ENCODE measurements at places on chromosomes 2 and 18. TPM values are rescaled to one million over a fixed set of nuclear protein-coding genes. Genes with fewer than 3 reads are reported as not detected.

The EGR4 gene
- 0.09 TPM for total RNA-seq

The APLF gene
- 3.9 TPM for total RNA-seq

DNA sequence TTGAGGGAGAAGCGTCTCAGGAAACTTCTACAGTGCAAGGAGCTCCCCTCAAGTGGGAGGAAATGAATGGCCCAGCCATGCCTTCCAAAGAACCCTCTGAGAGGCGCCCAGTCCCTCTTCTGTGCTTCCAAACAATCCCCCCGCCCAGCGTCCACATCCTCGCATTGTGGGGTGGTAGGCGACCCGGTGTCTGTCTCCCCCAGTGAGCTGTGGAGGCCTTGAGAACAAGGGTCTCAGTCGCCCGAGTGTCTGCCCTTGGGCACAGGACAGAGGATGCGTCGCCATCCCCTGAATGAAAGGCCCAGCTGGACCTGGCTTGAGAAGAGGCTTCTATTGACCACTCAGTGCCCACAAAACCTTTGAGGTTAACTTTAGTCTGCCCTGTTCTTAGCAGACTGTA, 29.7 kb downstream of the INPP5D start:
- H3K27me3 ChIP-seq, result no peaks in the 10 kb centered on the region
- H3K36me3 ChIP-seq, result no peaks in the 10 kb centered on the region
- H3K27ac ChIP-seq, result no peak overlapping the region
- H3K4me3 ChIP-seq, result no peak overlapping the region
- DNase-seq, result no peak

DNA sequence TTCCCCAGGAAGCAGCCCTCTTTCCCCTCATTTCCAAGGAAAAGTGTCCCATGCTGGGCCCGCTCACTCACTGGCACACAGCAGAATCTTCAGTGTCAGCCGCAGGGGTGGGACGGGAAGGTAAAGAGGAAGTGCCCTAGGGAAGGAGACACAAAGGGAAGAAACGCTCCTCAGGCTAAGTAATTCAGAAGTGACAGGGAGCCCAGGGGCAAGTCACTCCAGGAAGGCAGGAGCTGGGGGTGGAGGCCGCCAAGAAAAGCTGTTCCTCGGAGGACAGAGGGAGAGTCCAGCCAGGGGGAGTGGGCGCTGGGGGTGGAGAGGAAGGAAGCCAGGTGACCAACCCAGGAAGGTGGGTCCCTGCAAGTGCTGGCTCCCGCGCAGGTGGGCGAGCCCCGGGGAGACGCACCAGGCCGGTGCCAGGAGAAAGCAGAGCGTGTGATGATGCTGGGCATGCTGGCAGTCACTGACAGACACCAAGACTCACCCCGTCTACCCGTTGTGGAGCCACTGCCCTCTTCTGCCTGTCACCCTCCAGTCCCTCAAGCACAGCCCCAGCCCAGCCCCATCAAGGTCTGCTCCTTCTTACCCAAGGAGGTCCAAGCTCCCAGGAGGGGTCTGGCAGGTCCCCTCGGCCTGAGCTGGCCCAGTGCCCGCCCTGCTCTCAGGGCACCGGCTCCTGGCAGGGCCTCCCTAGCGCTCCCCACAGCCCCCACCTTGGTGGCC, 21.7 kb downstream of the HDAC4 start:
- DNase-seq, result no peak
- peaks cover 45% of the 10 kb centered on the region for H3K4me1 ChIP-seq
- peak overlapping the region; percentile 57 for H3K27ac ChIP-seq
- no peak overlapping the region for H3K4me3 ChIP-seq

GRCh38 chr18:68648191-68648590, 66.7 kb downstream of the TMX3 start:
- no peak overlapping the region for H3K27ac ChIP-seq
- no peak for DNase-seq
- H3K4me1 ChIP-seq, result peaks cover 8% of the 10 kb centered on the region
- no peak overlapping the region for H3K4me3 ChIP-seq

GRCh38 chr18:8177330-8178016, 431.8 kb upstream of the RAB12 start:
- H3K4me1 ChIP-seq, result peaks cover 22% of the 10 kb centered on the region
- no peak overlapping the region for H3K27ac ChIP-seq
- no peaks in the 10 kb centered on the region for H3K27me3 ChIP-seq
- DNase-seq, result no peak
- peaks cover 26% of the 10 kb centered on the region for H3K36me3 ChIP-seq
- no peak overlapping the region for H3K4me3 ChIP-seq

- 0 out of 2 replicates have a peak overlapping the region, but pooled peaks have one; percentile 1 for H3K27ac ChIP-seq
- H3K36me3 ChIP-seq, result no peaks in the 10 kb centered on the region
- DNase-seq, result no peak
- H3K4me3 ChIP-seq, result no peak overlapping the region
- H3K4me1 ChIP-seq, result peaks cover 4% of the 10 kb centered on the region
- no peaks in the 10 kb centered on the region for H3K27me3 ChIP-seq
Observed at GRCh38 chr2:39154944-39155343, 34.1 kb upstream of the SOS1 start.

GRCh38 chr2:13466076-13466475, 749.3 kb downstream of the TRIB2 start:
- H3K4me3 ChIP-seq, result no peak overlapping the region
- H3K27me3 ChIP-seq, result no peaks in the 10 kb centered on the region
- H3K36me3 ChIP-seq, result no peaks in the 10 kb centered on the region

GRCh38 chr2:34098256-34098655, 499.2 kb upstream of the FAM98A start:
- no peak overlapping the region for H3K4me3 ChIP-seq
- no peak overlapping the region for H3K27ac ChIP-seq
- no peak for DNase-seq
- H3K4me1 ChIP-seq, result peaks cover 8% of the 10 kb centered on the region
- H3K36me3 ChIP-seq, result no peaks in the 10 kb centered on the region

GRCh38 chr18:26976206-26976605, 110.7 kb upstream of the AQP4 start:
- no peak overlapping the region for H3K4me3 ChIP-seq
- no peaks in the 10 kb centered on the region for H3K27me3 ChIP-seq
- peaks cover 5% of the 10 kb centered on the region for H3K36me3 ChIP-seq
- DNase-seq, result no peak
- no peak overlapping the region for H3K27ac ChIP-seq

GRCh38 chr18:3058328-3059191, 45.6 kb upstream of the LPIN2 start:
- peaks cover 16% of the 10 kb centered on the region for H3K4me1 ChIP-seq
- H3K36me3 ChIP-seq, result peaks cover 4% of the 10 kb centered on the region
- H3K4me3 ChIP-seq, result no peak overlapping the region
- H3K27me3 ChIP-seq, result peaks cover 2% of the 10 kb centered on the region

GRCh38 chr2:230202430-230203109, 17.2 kb downstream of the SP110 start:
- no peak overlapping the region for H3K4me3 ChIP-seq
- peaks cover 7% of the 10 kb centered on the region for H3K36me3 ChIP-seq
- H3K4me1 ChIP-seq, result no peaks in the 10 kb centered on the region
- no peak for DNase-seq
- H3K27ac ChIP-seq, result peak overlapping the region; percentile 63
- H3K27me3 ChIP-seq, result no peaks in the 10 kb centered on the region

The KLHL14 gene
- total RNA-seq, result 4.8 TPM

The GCKR gene
- total RNA-seq, result 1.1 TPM

DNA sequence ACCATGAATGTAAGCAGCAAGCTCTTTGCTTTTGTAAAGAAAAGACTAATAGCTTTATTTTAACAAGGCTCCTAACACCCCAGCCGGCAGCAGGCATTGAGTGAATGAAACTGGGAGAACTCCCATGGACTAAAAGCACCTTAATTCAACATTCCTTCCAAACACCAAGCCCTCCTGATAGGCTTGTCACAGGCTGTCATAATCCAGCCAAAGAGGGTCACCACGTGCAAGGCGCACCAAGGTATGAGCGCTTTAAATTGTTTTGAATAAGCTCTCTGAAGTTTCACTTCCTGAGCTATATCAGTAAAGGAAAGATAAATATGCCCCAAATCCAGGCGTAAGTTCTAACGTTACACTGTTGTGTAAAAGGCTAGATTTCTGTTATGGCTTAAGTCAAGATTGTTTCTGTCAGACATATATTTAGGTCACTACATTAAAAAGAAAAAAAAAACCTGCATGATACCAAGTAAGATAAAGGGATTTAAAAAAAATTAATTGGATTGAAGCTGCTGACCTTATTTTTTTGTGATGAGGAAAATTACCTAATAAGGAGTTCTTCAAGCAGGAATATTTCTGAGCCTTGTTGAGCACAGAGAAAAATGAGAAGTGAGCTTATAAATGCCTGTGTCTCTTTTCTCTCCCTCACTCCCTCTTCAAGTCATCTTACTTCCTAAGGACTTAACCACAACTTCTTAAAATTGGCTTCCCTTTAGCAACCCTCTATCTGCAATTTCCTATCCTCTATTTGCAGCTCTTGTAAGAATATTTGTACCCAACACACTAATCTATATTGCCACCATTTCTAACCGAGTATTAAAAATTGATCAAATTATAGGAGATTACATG, 136.1 kb upstream of the NRP2 start:
- no peak for DNase-seq
- no peaks in the 10 kb centered on the region for H3K27me3 ChIP-seq
- no peak overlapping the region for H3K27ac ChIP-seq
- H3K4me3 ChIP-seq, result no peak overlapping the region
- no peaks in the 10 kb centered on the region for H3K36me3 ChIP-seq

The GPR39 gene
- 0.74 TPM for total RNA-seq

DNA sequence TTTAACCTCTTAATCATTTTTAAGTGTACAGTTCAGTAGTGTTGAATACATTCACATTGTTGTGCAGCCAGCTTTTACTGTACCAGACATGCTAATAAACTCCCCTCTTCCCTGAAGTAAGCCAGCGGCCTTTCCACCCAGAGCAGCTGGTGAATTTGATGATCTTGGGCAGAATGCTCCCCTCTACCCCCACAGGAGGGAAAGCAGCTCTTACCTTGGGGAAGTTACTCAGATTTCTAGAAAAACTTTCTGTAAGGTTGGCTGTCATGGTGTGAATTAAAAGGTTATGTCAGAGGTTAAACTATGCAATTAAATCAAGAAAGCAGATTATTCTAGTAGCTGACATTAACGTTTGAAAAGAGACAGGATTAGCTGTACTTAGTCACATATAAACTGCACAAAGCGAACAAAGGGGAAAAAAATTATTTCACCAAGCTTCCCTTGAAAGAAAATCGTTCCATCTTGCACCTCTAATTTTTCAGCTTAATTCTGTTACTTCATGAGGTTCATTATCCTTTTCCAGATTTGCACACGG, 398.5 kb upstream of the NRP2 start:
- no peaks in the 10 kb centered on the region for H3K36me3 ChIP-seq
- no peak for DNase-seq
- H3K4me1 ChIP-seq, result peaks cover 41% of the 10 kb centered on the region

GRCh38 chr2:164881524-164881923, 39.9 kb upstream of the COBLL1 start:
- H3K4me1 ChIP-seq, result peaks cover 7% of the 10 kb centered on the region
- H3K36me3 ChIP-seq, result no peaks in the 10 kb centered on the region
- no peak for DNase-seq
- no peaks in the 10 kb centered on the region for H3K27me3 ChIP-seq
- no peak overlapping the region for H3K27ac ChIP-seq

- no peaks in the 10 kb centered on the region for H3K36me3 ChIP-seq
- no peak overlapping the region for H3K4me3 ChIP-seq
- no peak overlapping the region for H3K27ac ChIP-seq
- peaks cover 20% of the 10 kb centered on the region for H3K4me1 ChIP-seq
- H3K27me3 ChIP-seq, result no peaks in the 10 kb centered on the region
Observed at GRCh38 chr18:22695674-22696073, 237.5 kb upstream of the RBBP8 start.

- no peak overlapping the region for H3K4me3 ChIP-seq
- peaks cover 19% of the 10 kb centered on the region for H3K4me1 ChIP-seq
- no peaks in the 10 kb centered on the region for H3K36me3 ChIP-seq
Observed at GRCh38 chr18:41765460-41765859, 189.6 kb upstream of the PIK3C3 start.

The CCDC85A gene
- 0.22 TPM for total RNA-seq

DNA sequence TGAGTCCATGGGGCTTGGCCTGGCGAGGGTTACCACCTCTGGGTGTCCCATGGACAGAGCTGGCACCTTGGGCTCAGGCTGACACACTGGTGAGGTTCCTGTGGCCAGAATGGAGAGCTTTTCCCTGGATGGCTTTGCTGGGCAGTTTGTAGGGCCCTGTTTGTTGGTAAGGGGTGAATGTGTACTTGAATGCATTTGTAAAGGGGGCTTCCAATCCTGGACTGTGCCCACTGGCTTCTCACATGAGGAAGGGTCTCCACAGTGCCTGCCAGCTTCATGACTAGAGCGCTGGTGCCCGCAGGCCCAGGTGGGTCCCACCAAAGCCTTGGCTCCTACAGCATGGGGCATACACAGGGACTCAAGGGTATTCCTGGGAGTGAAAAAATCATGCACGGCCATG, 103.5 kb upstream of the SIX2 start:
- no peak for DNase-seq
- H3K27me3 ChIP-seq, result no peaks in the 10 kb centered on the region
- no peak overlapping the region for H3K27ac ChIP-seq
- no peaks in the 10 kb centered on the region for H3K36me3 ChIP-seq
- H3K4me1 ChIP-seq, result no peaks in the 10 kb centered on the region
- H3K4me3 ChIP-seq, result no peak overlapping the region

GRCh38 chr18:7743256-7743655, 176.1 kb downstream of the PTPRM start:
- no peak overlapping the region for H3K4me3 ChIP-seq
- H3K36me3 ChIP-seq, result peaks cover 23% of the 10 kb centered on the region
- no peak for DNase-seq
- H3K27me3 ChIP-seq, result no peaks in the 10 kb centered on the region

DNA sequence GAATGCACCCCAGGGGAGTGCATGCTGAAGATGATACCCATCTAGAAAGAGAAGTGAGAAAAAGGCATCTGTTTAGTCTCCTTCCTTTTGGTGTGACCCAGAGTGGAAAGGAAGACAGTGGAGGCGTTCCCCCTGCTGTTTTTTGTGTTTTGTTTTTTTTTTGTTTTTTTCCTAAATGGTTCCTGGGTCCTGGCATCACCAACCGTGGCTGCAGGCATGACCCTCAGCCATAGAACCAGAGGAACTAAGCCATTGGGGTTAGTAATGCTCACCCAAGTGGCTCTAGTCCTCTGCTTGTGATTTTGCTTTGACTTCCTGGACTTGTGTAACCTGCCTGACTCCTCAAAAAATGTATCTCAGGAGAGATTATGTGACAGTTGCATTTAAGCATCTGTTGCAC, 451.3 kb downstream of the DCC start:
- H3K27me3 ChIP-seq, result peaks cover 6% of the 10 kb centered on the region
- no peaks in the 10 kb centered on the region for H3K4me1 ChIP-seq
- no peak overlapping the region for H3K4me3 ChIP-seq
- DNase-seq, result no peak

- no peak for DNase-seq
- no peaks in the 10 kb centered on the region for H3K27me3 ChIP-seq
- H3K4me3 ChIP-seq, result no peak overlapping the region
- peaks cover 25% of the 10 kb centered on the region for H3K36me3 ChIP-seq
Observed at GRCh38 chr2:226766352-226767055, 33.1 kb downstream of the IRS1 start.

DNA sequence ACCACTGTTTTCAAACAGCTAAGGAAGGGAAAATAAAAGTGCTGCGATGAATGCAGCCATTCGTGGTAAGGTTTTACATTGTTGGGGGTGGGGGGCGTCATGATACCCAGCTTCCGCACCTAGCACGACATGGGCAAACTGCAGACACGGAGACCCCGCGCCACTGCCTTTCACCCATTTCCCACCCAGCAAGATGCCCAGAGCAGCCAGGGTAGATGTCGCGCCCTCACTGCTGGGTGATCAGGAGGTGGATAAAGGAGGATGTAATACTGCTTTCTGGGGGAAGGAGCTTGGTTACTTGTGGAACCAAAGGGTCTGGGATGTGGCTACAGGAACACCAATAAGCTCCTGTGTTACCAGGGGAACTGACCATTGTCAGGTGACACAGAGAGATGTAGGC, 138.4 kb downstream of the ZNF516 start:
- no peak overlapping the region for H3K27ac ChIP-seq
- no peak for DNase-seq
- H3K4me1 ChIP-seq, result peaks cover 17% of the 10 kb centered on the region
- H3K4me3 ChIP-seq, result no peak overlapping the region
- peaks cover 34% of the 10 kb centered on the region for H3K36me3 ChIP-seq
- no peaks in the 10 kb centered on the region for H3K27me3 ChIP-seq

The AMER3 gene
- total RNA-seq, result 0.13 TPM
